Activated CD8-positive, alpha-beta memory T cell treated with anti-CD3 and anti-CD28 coated beads, Interleukin-2, amount 10 ng/mL, durations not matched to agents 7 days and 5 days (primary cell): ENCODE measurements at places on chromosomes 16 and 17. TPM values are rescaled to one million over a fixed set of nuclear protein-coding genes. Genes with fewer than 3 reads are reported as not detected.

GRCh38 chr17:32519228-32520103 is 32.7 kb downstream of the CDK5R1 start:
- H3K27ac ChIP-seq: peak overlapping the region; percentile 82
- peaks cover 71% of the 10 kb centered on the region for H3K4me1 ChIP-seq
- H3K4me3 ChIP-seq: peak overlapping the region; percentile 72
- peak; percentile 68 for DNase-seq

- H3K4me1 ChIP-seq: peaks cover 3% of the 10 kb centered on the region
- no peak overlapping the region for H3K4me3 ChIP-seq
- H3K27ac ChIP-seq: no peak overlapping the region
- H3K36me3 ChIP-seq: peaks cover 23% of the 10 kb centered on the region
- no peaks in the 10 kb centered on the region for H3K27me3 ChIP-seq
Observed at GRCh38 chr17:76312735-76313134, 4.7 kb upstream of the QRICH2 start.

The RCVRN gene
- total RNA-seq: not detected

The KRTAP17-1 gene
- not detected for total RNA-seq

The GPR139 gene
- total RNA-seq: not detected

DNA sequence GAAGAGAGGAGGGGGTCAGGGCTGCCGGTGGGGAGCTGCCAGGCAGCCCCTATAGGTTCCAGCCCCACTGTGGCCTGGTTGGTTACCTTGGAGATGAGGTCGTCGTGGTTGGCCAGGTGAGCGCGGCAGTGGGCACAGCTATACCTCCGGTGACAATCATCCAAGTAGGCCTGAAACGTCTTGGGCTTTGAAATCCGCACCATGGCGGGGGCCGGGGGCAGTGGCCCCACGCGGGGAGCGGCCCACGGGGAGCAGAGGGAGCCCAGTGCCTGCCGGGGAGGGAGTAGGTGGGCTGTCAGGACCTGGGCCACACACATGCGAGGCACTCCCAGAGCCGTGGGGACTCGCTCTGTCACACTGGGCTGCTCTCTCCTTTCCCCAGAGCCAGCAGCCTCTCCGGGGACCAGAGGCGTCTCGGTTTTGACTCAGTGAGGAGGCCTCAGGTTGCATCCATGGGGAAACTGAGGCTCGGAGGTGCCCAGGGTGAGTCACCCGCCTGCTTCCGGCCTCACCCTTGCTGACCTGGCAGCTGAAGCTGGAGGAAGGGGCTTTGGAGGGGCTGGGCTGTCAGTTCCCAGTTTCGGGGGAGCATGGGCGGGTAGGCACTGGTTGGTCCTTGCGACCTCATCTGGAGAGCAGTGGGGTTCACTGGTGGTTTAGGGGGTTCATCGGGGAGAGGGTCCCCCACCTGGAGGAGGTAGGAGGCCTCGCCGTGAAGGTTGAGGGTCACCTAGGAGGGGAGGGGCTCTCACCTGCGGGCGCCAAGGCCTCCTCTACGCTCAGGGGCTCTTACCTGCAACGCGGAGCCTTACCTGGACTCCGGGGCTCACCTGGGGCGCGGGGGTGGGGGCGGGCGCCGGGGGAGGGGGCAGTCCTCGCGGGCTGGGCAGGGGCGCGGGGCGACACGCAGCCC is 591 bp downstream of the YPEL3 start:
- DNase-seq: no peak
- peak overlapping the region; percentile 76 for H3K4me3 ChIP-seq
- no peaks in the 10 kb centered on the region for H3K27me3 ChIP-seq
- H3K4me1 ChIP-seq: peaks cover 47% of the 10 kb centered on the region
- H3K27ac ChIP-seq: peak overlapping the region; percentile 85
- H3K36me3 ChIP-seq: peaks cover 36% of the 10 kb centered on the region

DNA sequence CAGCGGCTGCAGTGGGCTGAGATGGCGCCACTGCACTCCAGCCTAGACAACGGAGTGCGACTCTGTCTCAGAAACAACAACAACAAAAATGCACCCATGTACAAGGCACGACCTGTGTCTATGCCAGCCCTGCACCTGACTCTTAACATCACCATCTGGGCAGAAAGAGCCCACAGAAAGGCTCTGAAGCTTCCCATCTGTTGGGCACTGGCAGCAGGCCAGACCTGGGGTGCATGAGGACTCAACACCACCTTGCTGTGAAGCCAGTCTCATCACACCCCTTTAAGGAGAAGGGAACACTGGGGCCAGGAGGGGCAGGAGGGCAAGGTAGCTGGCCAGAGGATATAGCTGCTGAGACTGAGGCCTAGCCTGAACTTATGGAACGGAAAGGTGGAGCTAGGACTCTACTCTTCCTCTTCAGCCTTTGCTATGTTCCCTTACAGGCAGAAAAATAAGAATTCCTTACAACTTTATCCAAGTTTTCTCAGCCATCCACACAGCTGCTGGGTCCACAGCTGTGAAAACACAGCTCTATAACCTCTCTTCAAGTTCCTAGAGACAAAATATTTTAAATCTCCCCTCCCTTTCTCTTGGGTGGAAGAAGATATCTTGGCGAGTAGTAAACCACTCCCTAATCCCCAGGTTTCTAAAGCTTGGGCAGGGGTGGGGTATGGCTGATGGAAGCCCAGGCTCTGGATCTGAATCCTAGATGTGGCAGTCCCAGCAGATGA is 2.8 kb downstream of the ELOB start:
- no peak for DNase-seq
- H3K27me3 ChIP-seq: no peaks in the 10 kb centered on the region
- peaks cover 33% of the 10 kb centered on the region for H3K4me1 ChIP-seq
- no peak overlapping the region for H3K27ac ChIP-seq
- peaks cover 25% of the 10 kb centered on the region for H3K36me3 ChIP-seq
- no peak overlapping the region for H3K4me3 ChIP-seq

DNA sequence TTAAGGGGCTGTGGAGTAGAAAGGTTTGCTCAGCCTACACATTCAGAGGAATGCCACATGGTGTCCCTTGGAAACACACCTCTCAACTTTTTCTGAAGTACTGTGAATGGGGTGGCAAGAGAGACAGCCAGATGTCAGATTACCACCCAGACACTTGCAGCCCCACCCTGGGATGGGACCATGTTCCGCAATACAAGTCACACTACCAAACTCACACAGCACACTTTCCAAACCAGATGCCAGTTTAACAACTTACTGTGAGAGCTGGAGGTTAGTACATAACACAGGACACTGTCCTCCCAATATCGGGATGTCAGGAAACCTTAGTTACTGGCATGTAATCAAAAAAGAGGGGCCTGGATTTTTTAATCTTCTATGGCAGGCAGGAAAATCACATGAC is 7.9 kb downstream of the USP7 start:
- peaks cover 88% of the 10 kb centered on the region for H3K4me1 ChIP-seq
- no peak overlapping the region for H3K4me3 ChIP-seq
- H3K27ac ChIP-seq: peak overlapping the region; percentile 30
- no peak for DNase-seq

The NPB gene
- not detected for total RNA-seq

GRCh38 chr16:27951489-27952120 is 111.9 kb downstream of the GSG1L start:
- no peak overlapping the region for H3K4me3 ChIP-seq
- peaks cover 3% of the 10 kb centered on the region for H3K36me3 ChIP-seq
- H3K4me1 ChIP-seq: no peaks in the 10 kb centered on the region
- peaks cover 18% of the 10 kb centered on the region for H3K27me3 ChIP-seq

DNA sequence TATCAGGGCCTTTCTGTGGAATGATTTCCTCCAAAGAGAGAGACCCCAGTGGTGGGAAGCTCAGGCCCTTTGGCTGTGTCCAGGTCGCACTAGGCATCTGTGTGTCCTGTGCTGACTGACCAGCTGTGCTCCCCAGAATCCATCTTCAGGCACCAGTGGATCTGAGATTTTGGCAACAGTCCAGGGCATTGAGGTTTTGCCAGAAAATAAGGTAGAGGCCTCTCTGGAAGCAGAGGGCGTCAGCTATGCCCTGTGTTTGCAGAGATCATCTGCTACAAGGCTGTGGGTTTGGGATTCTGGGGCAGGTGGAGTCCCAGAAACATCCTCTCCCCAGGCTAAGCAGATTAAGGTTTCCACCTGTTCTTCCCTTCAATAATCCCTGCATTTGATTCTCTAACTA is 57.5 kb upstream of the TOB1 start:
- H3K4me3 ChIP-seq: no peak overlapping the region
- H3K36me3 ChIP-seq: no peaks in the 10 kb centered on the region
- DNase-seq: no peak
- H3K4me1 ChIP-seq: peaks cover 36% of the 10 kb centered on the region
- peaks cover 25% of the 10 kb centered on the region for H3K27me3 ChIP-seq
- no peak overlapping the region for H3K27ac ChIP-seq

GRCh38 chr17:17787568-17787967 is 49.2 kb downstream of the SREBF1 start:
- no peak overlapping the region for H3K4me3 ChIP-seq
- H3K4me1 ChIP-seq: peaks cover 10% of the 10 kb centered on the region
- no peak overlapping the region for H3K27ac ChIP-seq

- no peaks in the 10 kb centered on the region for H3K4me1 ChIP-seq
- no peak overlapping the region for H3K4me3 ChIP-seq
- peaks cover 13% of the 10 kb centered on the region for H3K27me3 ChIP-seq
Observed at GRCh38 chr17:34720760-34721159, 141.4 kb downstream of the TMEM132E start.

GRCh38 chr16:85722128-85722893 is 28.6 kb downstream of the C16orf74 start:
- no peaks in the 10 kb centered on the region for H3K27me3 ChIP-seq
- no peak overlapping the region for H3K27ac ChIP-seq
- H3K4me1 ChIP-seq: peaks cover 2% of the 10 kb centered on the region
- H3K36me3 ChIP-seq: no peaks in the 10 kb centered on the region

DNA sequence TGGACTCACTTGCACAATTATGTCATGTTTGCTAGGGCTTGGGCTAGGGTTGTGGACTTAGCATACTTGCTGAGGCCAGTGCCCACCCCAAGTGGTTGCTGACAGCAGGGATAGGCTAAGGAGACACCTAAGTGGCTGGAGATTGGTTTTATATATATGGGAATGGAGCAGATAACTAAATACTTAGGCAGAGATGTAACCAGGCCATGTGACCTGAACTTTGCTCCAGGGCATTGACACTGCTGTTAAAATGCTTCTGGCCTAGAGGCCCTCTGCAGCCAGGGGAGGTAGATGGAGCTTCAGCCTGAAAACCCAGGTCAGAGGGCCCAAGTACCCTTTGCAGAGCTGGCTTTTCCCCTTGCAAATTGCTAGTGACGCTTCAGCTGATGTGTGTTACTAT is 1.4 kb upstream of the ITGB3 start:
- H3K4me3 ChIP-seq: no peak overlapping the region
- peaks cover 18% of the 10 kb centered on the region for H3K4me1 ChIP-seq
- no peak for DNase-seq
- peaks cover 63% of the 10 kb centered on the region for H3K27me3 ChIP-seq
- no peak overlapping the region for H3K27ac ChIP-seq
